ENCODE measurements at places on chromosomes 4 and X. TPM values are rescaled to one million over a fixed set of nuclear protein-coding genes. Genes with fewer than 3 reads are reported as not detected.

DNA sequence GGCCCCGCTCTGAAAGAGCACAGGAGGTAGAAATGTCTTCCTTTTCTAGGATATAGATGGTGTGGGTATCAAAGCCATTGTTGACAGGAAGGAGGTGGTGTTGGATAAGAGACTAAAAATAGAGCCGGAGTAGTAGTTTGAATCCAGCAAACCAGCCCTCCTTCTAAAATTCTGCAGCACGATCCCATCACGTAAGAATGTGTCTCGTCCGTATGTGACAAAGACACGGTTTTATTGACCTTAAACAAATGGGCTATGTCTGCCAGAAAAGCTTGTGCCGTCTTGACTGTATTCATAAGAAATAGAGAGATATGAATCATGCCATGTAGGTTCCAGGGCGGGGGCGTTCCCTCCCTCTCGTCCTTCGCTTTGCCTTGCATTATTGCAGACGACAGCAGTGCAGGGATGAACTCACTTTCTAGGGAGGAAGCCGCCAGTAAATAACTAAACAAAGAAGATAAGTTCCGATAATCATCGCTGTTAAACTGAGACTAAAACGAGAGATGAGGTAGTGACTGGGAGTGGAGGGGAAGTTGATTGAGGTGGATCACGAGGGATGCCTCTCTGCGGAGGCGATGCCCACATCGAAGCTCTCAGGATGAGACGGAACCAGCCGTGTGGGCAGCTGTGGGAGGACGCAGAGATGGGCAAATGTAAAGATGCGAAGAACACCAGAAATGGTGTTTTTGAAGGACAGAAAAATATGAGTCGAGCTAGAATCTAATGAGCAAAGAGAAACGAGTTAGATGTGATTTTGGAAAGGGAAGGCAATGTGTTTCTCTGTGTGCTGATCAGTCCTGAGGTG, 3.4 kb downstream of the TENM3 start:
- no peak for DNase-seq

DNA sequence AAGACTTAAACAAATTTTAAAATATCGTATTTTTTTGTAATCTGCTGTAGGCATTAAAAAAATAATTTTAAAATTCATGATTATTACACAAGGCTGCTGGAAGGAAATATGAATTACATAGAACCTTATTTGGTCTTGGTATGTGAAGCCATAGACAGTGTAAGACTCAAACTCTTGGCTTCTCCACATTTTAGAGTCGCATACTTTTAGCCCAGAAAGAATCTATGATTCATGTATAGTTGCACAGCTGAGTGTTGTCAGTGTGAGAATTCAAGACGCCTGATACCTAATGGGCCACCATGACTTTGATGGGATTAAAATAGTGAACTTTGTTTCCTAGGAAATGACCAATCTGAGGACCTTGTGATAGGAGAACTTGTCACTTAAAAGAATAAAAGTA, 1.4 kb downstream of the INTU start:
- DNase-seq = peak; percentile 55

- DNase-seq = no peak
Measured at GRCh38 chrX:118522230-118522926, 26.8 kb downstream of the DOCK11 start.

GRCh38 chrX:150688911-150689451, 4.2 kb upstream of the MTMR1 start:
- DNase-seq = peak; percentile 68

TNIP3 gene
- total RNA-seq = 0.72 TPM

DNA sequence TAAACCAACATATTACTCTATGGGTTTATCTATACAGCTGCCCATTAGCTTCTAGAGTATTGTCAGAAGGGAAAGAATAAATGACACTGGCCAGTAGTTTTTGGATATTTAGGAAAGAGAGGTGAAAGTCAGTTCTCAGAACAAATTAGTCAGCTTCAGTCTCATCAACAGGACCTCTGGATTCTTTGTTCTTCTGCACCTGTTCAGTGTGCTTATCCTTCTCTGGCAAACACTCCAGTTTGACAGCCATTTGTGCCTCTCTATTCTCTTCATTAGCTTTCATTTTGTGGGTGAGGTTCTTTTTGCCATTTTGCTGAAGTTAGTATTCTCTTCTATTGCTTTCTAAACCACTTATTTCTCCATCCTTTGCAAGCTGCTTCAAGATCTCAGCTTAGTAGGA, 107.0 kb downstream of the PCDH18 start:
- no peak for DNase-seq

GRCh38 chr4:94635177-94635576, 122.6 kb upstream of the BMPR1B start:
- DNase-seq = peak; percentile 59

DNA sequence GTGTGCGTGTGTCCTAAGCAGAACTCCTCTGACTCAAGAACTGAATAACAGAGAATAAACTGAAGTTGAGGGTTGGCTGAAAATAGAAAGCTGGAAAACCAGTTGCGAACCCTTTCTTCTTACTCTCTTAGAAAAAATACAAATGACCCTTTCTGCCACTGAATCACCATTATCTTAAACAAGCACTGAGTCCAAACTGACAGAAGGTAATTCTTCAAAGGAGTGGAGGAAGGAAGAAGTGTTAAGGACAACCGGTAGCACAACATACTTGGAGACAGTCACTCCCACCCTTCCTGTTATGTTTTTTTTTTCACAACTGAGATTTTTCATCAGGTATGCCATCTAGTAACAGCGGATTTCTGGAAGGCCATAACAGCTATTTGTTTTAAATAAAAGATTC, 38.1 kb downstream of the HELQ start:
- no peak for DNase-seq
